ENCODE measurements at places on chromosomes 2 and 18.

- DNase-seq: no peak
These were observed 61.4 kb downstream of the LHCGR start for GRCh38 chr2:48694149-48694548.

GRCh38 chr2:125371867-125372266 is 1284.1 kb upstream of the GYPC start:
- DNase-seq: no peak

DNA sequence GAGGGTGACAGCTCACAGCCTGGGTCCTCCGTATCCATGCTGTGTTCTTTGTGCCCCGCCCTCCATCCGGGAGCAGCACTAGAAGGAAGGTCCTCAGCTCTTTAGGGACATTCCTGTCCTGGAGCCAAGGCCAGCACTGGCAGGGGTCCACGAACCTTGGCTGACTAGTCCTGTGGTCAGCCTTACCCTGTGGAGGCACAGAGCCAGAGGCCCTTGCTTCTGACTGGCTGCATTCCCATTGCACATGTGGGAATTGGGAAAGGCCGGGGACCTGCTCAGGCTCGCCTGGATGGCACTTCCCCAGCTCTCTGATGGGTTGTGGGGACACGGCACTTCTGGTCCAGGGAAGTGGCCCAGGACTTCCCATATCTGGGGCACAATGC is 24.9 kb upstream of the RHOB start:
- peak; percentile 27 for DNase-seq

DNA sequence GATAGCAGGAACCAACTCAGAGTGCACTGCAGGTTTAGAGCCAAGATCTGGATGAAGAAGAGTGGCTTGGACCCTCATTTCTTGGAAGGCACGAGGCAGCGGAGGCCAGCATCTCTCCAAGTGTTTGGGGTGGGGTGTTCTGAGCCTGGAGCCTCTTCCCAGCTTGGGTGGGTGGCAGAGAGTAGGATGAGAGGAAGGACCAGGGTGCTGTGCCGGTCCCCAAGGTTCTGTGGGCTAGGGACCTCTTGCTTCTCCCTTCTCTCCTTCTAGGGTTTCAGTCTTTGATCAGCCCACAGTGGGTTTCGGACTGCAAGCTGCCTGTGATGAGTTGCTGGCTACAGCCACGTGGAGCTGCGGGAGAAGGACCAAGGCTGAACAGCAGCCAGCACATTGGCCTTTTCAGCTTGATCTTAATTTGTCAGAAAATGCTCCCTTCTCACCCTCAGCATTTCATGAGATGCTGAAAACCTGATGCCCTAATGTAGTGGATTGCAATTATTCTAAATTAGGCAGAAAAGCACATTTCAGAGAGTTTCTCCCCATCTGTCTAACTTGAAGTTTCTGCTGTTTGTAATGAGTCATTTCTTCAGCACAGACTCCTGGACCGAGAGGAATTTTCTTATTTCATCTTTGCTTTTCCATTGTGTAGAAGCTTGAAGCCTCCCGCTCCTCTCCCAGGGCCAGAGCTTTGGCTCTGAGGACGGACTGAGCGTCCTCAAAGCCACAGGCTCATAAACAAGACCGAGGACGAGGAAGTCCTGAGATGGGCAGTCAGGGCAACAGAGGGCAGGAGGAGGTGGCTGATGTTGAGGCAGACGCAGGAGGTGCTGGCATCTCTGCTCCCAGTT is 99.1 kb upstream of the HDAC4 start:
- DNase-seq: no peak

GRCh38 chr2:10046931-10047330 is 3.6 kb downstream of the KLF11 start:
- DNase-seq: no peak

DNA sequence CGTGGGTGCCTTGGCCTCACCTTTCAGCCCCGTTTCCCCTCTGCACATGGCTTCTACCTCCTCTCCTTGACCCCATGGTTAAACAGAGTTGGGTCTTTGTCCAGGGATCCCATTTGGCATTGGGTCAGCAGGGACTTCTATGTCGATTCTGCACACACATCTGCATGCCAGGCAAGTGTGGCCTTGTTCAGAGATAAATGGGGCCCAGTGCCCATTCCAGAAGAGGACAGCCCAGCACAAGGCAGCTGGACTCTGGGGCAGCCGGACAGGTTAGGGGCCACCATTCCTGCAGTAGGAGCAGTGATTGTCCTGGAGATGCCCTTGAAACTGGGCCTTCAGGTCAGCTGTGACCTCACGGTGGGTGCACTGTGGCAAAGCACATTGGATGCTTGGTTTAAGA is 13.1 kb downstream of the CABLES1 start:
- no peak for DNase-seq

GRCh38 chr2:74694281-74694680 is 40.2 kb downstream of the SEMA4F start:
- DNase-seq: no peak

- no peak for DNase-seq
These were observed 908.1 kb upstream of the FANCL start for GRCh38 chr2:59149271-59149670.

DNA sequence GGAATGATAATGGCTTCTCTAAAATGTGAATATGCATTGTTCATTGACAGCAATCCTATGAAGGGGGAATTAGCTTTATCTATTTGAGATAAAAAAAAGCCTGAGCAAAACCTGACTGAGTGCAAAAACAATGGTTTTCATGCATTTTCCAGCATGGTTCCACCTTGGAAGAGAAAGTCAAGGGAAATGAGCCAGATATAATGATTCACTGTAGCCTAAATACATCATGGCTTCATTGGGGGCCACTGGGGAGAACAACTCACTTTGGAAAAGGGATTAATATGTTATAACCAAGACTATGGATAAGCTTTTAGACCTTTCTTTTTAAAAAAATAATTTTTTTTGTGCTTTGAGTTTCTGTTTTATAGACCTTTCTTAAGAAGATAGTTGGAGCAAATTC is 679.7 kb downstream of the NYAP2 start:
- no peak for DNase-seq

DNA sequence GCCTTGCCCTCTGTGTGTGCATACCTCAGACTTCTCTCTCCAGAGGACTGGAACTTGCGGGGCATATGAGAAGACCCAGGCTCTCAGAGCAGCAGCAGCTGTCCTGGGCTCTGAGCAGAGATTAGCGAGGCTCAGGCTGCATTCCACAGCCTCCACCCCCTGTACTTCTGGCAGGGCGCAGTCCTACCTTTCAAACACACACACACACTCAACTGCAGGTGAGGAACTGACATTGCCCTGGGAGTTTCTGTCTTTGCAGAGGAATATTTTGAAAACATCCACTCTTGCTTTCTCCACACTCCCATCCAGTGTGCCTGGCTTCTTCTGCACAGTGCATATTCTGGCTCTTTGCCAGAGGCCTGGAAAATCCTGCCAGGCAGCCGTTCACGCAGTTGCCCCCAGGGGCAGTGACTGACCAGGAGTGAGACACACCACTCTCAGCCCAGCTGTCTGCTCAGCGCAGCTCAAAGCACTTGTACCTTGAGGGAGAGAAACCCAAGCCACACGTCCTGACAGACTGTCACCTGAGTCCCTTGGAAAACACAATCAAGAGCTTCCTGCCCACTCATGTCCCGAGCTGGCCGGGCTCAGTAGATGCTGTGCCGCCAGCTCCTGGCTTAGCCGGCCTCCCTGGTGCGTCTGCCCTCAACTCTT is 460.8 kb downstream of the RNF144A start:
- peak; percentile 73 for DNase-seq

DNA sequence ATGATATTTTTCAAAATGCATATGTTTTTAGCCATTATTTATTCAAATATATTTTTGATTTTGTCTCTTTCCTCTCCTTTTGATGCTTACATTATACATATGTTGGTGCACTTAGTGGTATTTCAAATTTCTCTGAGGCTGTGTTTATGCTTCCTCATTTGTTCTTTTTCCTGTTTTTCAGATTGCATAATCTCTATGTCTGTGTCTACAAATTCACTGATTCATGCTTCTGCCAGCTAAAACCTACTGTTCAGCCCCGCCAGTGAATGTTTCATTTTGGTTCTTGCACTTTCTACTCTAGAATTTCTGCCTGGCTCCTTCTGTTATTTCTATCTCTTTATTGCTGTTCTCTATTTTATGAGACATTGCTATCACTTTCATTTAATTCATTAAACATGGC is 951.7 kb upstream of the CNTNAP5 start:
- no peak for DNase-seq

GRCh38 chr2:120628248-120628647 is 107.4 kb upstream of the GLI2 start:
- DNase-seq: no peak

DNA sequence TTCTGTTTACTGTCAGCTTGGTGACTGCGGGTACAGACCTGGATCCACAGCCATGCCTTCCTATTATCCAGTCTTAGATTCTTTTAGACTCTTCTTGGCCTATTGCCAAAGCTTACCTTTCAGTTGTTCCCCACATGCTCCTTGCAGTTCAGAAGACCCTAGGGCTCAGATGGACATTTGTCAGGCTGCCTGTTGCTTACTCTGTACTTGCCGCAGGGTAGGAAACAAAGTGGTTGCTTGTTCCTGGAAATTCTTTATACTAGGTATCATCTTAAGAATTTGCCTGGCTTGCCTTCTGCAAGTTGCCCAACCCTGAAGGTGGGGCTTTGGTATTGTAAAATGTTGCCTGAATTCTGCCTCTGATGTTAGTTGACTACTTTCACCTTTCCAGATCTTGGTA is 24.4 kb downstream of the CD28 start:
- DNase-seq: no peak

GRCh38 chr18:46415532-46416252 is 241.3 kb downstream of the LOXHD1 start:
- DNase-seq: no peak

GRCh38 chr2:26161926-26162325 is 11.0 kb upstream of the GAREM2 start:
- no peak for DNase-seq

- no peak for DNase-seq
These were observed 28.4 kb downstream of the TGIF1 start for GRCh38 chr18:3478262-3478978.

GRCh38 chr2:61793389-61793836 is 60.4 kb downstream of the FAM161A start:
- peak; percentile 80 for DNase-seq

GRCh38 chr2:199524689-199525574 is 67.2 kb upstream of the SATB2 start:
- no peak for DNase-seq

- no peak for DNase-seq
These were observed 62.5 kb downstream of the LTBP1 start for GRCh38 chr2:33009249-33009648.

DNA sequence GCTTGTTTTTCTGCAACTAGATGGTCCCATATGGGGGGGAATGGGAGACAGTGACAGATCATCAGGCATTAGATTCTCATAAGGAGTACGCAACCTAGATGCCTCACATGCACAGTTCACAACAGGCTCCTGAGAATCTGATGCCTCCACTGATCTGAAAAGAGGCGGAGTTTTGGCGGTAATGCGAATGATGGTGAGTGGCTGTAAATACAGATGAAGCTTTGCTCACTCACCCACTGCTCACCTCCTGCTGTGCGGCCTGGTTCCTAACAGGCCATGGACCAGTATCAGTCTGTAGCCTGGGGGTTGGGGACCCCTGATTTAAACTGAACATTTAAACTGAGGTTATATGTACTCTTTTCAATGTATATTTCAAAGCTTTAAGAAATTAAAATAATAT is 40.7 kb downstream of the SOS1 start:
- no peak for DNase-seq

GRCh38 chr18:43757273-43757672 is 480.0 kb upstream of the SYT4 start:
- DNase-seq: no peak

DNA sequence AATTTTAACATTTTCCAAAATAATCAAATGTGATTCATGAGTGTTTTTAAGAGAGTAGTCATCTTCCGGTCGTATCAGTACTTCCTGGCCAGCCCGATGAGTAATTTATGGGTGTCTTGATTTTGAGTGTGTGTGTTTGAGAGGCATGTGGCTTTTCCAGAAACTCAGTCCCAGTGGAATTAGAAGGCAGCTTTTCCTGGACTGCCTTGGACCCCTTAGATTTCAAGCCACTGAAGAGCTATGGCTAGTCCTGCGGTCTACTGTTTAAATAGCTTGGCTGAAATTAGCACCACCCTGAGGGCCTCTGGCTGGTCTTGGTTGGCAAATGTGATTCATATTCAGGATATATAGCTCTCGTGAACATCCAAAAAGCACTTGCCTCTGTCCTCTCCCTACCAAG is 59.4 kb downstream of the HK2 start:
- DNase-seq: no peak

DNA sequence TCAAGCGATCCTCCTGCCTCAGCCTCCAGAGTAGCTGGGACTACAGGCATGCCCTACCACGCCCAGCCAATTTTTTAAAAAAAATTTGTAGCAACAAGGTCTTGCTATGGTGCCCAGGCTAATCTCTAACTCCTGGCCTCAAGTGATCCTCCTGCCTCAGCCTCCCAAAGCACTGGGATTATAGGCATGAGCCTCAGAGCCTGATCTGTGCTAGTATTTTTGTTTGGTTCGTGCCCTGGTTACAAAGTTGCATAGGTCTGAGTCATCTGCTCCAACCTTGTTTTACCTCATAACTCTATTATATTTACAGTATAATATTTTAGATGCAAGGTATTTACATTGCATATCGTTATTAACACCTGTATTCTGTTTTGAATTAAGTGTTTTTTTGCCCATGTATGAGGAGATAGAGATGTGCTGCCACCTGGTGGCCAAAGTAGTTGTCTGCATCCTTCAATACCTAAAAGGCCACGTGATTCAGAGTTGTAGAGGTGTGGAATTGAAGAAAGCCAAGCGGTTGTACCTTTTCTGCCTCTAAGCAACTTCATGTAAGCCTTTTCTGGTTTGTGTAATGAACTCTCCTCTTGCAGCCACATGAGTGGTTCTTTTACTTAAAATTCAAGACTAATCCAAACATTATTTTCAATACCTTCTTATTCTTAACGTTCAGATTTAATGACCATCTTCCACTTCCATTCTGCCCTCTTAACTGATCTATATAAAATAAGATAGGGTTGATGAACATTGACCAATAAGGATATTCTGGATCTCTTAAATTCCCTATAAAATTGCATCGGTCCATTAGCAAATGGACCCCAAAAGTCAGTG is 19.9 kb upstream of the CABYR start:
- DNase-seq: peak; percentile 74

- DNase-seq: peak; percentile 27
These were observed 1.5 kb upstream of the INHBB start for GRCh38 chr2:120344214-120344975.

GRCh38 chr2:88069117-88069516 is 1.5 kb downstream of the SMYD1 start:
- DNase-seq: no peak

GRCh38 chr2:165277295-165277694 is 38.1 kb downstream of the SCN2A start:
- no peak for DNase-seq

- DNase-seq: peak; percentile 94
These were observed 10.3 kb downstream of the PTPRN start for GRCh38 chr2:219298759-219299371.

- no peak for DNase-seq
These were observed 151.0 kb downstream of the TMEM17 start for GRCh38 chr2:62354771-62355561.

GRCh38 chr2:219495531-219496122 is 3.1 kb upstream of the GMPPA start:
- peak; percentile 78 for DNase-seq
